ENCODE measurements at places on chromosomes 12 and 14.

GRCh38 chr12:55891310-55891709 lies 36.4 kb downstream of the PYM1 start:
- no peak for DNase-seq

- DNase-seq = no peak
Measured at GRCh38 chr12:131897276-131897675, 2.9 kb downstream of the ULK1 start.

DNA sequence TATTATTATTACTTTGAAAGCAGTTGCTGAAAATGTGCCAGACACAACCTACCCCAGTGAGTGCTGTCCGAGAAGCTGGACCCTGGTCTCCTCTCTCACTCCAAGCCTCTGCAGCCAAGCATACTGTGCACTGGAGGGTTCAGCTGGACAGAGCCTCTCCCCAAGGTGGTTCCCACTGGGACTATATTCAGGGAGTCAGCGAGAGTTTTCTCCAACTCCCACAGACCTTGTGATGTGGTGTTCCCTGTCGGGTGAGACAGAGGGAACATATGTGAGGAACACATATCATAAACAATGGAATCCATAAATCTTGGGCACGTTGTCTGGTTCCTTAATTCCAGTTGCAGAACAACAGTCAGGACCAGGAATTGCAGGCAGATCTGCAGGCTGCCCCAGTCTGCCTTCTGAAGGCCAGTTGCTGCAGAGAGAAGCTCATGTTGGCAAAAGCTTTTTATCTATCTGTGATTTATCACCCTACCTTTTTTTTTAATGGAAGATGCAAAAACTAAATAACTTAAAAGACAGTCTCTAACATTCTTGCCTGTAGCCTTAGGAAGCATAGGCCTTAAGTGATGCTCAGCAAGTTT lies 619.8 kb upstream of the TBX3 start:
- DNase-seq = no peak

GRCh38 chr14:38285962-38286361 lies 30.1 kb upstream of the CLEC14A start:
- no peak for DNase-seq

DNA sequence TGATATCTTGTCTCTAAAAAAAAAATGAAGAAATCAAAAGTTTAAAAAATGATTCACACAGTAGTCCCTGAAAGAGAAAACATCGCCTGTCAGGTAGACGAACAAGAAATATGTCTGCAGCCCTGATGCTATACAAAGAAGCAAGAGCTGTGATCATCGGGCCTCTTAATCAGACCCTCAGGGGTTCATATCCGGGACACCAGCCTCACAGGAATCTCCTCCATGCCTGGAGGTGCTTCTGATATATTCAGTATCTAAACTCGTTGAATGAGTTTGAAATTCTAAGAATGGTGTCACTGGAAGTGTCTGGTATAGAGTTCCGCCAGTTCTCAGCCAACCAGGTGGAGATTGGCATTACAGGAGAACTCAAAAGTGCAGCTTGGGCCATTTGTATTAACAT lies 64.7 kb downstream of the KSR2 start:
- no peak for DNase-seq

DNA sequence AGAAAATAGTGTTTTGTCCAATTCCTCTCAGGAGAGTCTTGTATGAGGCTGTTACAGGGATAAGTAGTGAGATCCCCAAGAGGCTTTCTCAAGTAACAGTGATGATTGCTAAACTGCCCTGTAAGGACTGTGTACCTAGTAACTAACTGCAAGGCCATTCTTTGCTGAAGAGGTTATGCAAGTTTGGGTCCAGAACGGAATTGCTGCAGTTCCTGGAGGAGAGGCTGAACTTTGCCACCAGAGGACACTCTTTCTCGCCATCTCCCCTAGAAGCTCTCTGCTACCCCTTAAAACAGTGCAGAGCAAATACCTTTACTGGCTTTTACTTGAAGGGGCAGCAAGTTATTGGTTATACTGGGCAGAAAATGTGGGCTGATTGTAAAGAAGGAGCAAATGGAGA lies 180.0 kb downstream of the RBM19 start:
- no peak for DNase-seq

DNA sequence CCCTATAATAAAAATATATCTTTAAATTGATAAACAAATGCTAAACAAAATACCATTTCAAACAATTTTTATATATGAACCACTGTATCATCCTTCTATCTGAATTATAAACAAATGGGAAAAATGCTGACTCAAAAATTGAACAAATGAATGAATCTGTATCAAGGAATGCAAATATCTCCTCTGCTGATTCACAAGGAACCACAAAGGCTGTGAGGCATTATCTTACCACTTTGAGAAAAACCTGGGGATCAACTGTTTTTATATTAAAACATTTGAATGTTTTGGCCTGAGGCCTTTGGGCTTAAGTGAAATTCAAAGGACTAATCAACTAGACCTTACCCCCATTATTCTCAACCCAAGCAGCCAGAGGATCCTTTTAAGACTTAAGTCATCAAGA lies 86.3 kb downstream of the EML5 start:
- no peak for DNase-seq

DNA sequence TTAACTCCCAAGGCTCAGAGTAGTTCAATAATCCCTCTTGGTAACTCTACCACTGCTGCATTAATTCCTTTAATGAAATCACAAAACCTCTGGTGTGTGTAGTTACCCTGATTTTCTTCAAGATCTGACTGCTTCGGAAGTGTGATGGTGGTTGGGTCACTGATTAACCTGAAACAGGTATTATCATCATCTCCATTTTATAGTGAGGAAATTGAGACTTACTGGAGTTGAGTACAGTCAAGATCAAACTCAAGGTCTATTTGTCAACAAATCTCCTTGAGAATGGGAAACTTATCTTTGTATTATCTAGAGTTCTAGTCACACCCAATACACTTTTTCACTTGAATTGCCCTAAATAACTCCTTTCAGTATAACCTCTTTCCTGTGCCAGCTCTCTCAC lies 233.5 kb downstream of the BTG1 start:
- DNase-seq = no peak

GRCh38 chr12:3034067-3034750 lies 43.0 kb upstream of the TSPAN9 start:
- no peak for DNase-seq

DNA sequence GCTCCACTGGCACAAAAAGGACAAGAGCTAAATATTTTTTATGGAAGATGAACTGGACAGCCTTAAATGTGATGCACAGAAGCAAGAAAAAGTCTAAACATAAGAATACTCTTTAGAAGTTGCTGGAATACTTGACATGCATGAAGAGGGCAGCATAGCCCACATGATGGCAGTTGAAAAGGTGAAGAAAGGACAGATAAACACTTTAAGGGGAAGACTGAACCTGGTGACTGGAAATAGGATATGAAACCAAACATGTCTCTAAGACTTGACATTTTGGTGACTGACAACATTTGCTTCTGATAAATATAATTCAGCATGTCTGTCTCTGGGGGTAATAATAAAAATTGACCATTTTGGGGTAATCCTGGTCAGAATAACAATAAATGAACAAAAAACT lies 273.1 kb downstream of the CCDC91 start:
- no peak for DNase-seq

DNA sequence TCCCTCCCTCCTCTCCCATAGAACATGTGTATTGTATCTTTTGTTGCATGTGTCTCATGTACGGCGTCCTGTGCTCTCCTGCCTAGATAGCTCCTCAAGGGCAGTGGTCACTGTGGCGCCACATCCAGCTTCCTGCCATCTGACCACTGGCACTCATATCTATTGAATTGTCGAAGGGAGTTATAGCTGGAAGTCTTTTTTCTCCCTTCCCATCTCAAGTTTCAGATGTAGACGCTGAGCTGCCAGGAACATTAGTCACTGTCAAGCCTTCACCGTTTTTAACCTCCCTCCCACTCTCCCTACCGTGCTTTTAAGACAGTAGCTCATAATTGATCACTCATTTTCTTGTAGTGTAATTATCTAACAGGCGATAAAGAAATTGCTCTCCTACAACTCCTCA lies 33.0 kb downstream of the MTHFD1 start:
- DNase-seq = no peak

- DNase-seq = no peak
Measured at GRCh38 chr12:101038289-101038871, 171.7 kb downstream of the SLC5A8 start.

Measured in cortex of kidney (tissue), 1 donor.